ENCODE measurements at places on chromosomes 11 and 22. TPM values are rescaled to one million over a fixed set of nuclear protein-coding genes. Genes with fewer than 3 reads are reported as not detected.

The GLYATL1 gene
- total RNA-seq: not detected

GRCh38 chr11:115612046-115612730 is 108.0 kb upstream of the CADM1 start:
- H3K4me3 ChIP-seq: no peak overlapping the region
- H3K4me1 ChIP-seq: peaks cover 32% of the 10 kb centered on the region
- H3K27ac ChIP-seq: no peak overlapping the region

The PAMR1 gene
- 7.8 TPM for total RNA-seq

GRCh38 chr11:4211991-4212390 is 117.4 kb downstream of the RRM1 start:
- peaks cover 5% of the 10 kb centered on the region for H3K27me3 ChIP-seq
- DNase-seq: no peak
- no peaks in the 10 kb centered on the region for H3K36me3 ChIP-seq
- no peaks in the 10 kb centered on the region for H3K4me1 ChIP-seq
- H3K27ac ChIP-seq: no peak overlapping the region

DNA sequence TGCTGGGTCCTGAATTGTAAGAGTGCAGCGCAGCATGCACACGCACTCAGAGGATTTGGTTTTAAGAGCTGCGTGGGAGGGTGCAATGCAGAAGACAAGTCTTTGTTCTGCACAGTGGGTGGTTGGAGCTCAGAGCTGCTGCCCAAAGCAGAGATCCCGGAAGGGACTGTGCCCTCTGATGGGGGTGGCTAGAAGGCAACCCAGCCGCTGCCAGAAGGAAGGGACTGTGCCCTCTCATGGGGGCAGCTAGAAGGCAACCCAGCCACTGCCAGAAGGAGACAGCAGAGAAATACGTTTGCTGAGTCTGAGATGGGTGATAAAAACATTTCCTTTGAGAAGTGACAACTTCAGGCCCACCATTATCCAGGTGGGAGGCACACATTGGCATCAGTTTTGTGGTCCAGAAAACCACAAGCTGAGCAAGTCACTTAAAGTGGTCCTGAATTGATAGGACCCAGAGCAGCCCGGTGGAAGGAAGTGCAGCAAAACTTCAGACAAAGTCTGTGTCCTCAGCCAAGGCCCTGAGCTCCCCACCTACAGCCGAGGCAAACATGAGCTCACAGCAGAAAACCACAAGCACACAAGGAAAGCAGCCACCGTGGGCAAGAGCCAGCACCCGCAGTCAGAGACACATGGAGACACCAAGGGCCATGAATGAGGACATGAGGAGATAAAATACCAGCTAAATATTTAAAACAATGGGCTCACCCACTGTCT is 4.3 kb downstream of the KRTAP5-6 start:
- no peak overlapping the region for H3K27ac ChIP-seq
- no peaks in the 10 kb centered on the region for H3K36me3 ChIP-seq
- no peaks in the 10 kb centered on the region for H3K4me1 ChIP-seq
- peaks cover 13% of the 10 kb centered on the region for H3K27me3 ChIP-seq

The MMP13 gene
- total RNA-seq: not detected

DNA sequence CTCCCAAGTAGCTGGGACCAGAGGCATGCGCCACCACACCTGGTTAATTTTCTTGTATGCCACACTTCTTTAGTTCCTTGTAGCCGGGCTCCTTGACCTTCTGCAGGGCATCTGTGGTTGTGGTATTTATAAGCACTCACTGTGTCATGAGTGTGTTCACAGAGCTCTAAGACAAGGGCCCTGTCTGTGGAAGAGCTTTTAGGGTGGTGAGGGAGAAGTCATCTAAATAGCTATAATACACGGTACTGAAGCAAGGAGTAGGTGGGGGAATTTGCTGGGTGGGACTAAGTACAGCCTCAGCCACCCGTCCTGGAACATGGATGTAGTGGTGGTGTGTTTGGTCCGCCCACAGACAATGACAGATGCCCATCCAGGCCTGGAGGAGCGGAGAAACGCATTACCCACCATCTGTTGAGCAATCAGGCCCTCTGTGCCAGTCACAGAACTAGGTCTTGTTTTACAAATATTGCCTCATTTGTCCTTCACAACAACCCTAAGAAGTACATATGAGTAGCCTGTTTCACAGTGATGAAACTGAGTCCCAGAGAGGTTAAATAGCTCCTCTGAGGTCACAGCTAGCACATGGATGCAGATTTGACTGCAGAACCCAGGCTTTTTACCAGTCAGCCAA is 10.1 kb downstream of the ACO2 start:
- peaks cover 3% of the 10 kb centered on the region for H3K36me3 ChIP-seq
- H3K27ac ChIP-seq: peak overlapping the region; percentile 66
- no peak overlapping the region for H3K4me3 ChIP-seq
- peak; percentile 70 for DNase-seq

GRCh38 chr22:23175817-23176644 is 4.3 kb upstream of the BCR start:
- DNase-seq: no peak
- no peaks in the 10 kb centered on the region for H3K36me3 ChIP-seq
- no peaks in the 10 kb centered on the region for H3K4me1 ChIP-seq
- H3K27me3 ChIP-seq: no peaks in the 10 kb centered on the region
- no peak overlapping the region for H3K4me3 ChIP-seq

DNA sequence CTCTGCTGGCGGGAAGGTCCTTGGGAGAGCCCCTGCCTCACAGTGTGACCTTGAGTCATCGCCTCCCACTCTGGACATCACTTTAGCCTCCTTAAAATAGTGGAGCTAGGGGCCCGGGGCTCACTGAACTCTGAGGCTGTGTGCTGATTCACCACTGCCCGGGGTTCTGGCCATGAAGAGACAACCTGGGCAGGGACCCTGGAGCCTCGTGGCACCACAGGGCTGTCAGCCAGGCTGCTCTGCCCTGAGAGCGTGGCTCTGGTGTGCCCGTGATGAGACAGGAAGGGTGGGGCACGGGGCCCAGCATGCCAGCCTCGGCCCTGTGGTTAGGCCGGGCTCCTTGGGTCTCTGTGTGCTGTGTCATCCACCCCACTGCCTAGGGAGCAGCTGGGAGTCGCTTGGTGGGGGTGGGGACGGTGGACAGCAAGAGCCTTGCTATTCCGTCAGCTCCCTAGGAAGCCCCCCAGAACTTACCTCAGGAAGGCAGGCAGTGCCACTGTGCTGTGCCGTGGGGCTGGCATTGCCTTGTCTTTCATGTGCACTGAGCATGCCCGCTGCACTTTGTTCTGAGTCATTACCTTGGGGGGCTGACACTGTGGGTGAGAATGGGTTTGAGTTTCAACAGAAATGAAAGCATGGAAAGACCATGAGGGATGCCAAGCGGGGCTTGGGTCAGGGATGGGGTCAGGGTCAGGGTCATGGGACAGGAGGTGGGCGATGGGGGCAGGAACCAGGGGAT is 31.7 kb downstream of the TPCN2 start:
- peak overlapping the region; percentile 59 for H3K27ac ChIP-seq
- H3K36me3 ChIP-seq: peaks cover 44% of the 10 kb centered on the region
- H3K27me3 ChIP-seq: no peaks in the 10 kb centered on the region
- H3K4me1 ChIP-seq: peaks cover 12% of the 10 kb centered on the region
- DNase-seq: no peak
- H3K4me3 ChIP-seq: no peak overlapping the region

DNA sequence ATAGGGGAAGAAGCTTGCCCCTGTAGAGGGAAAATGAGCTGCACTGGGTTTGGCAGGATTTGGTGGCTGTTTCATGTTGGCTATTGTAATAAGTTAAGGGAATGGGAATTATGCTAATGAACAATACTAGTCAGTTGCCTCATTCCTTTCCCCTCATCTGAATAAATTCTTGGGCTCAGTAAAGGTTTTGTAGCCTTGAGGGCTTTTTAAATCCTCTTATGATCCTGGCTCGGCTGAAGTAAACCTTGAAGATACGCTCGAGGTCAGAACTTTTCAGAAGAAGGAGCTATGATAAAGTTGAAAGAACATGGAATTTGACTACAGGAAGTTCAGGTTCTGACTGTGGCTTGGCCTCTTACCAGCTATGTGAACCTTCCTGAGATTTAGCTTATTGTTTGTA is 448.7 kb downstream of the RAB38 start:
- no peaks in the 10 kb centered on the region for H3K36me3 ChIP-seq
- no peak overlapping the region for H3K27ac ChIP-seq
- H3K27me3 ChIP-seq: no peaks in the 10 kb centered on the region
- no peaks in the 10 kb centered on the region for H3K4me1 ChIP-seq
- H3K4me3 ChIP-seq: no peak overlapping the region

GRCh38 chr22:37053310-37054055 is 1.9 kb downstream of the KCTD17 start:
- no peaks in the 10 kb centered on the region for H3K36me3 ChIP-seq
- no peak overlapping the region for H3K4me3 ChIP-seq
- DNase-seq: no peak
- no peak overlapping the region for H3K27ac ChIP-seq
- H3K27me3 ChIP-seq: no peaks in the 10 kb centered on the region

- H3K4me3 ChIP-seq: no peak overlapping the region
- peaks cover 10% of the 10 kb centered on the region for H3K4me1 ChIP-seq
- DNase-seq: no peak
- H3K36me3 ChIP-seq: no peaks in the 10 kb centered on the region
- no peaks in the 10 kb centered on the region for H3K27me3 ChIP-seq
- H3K27ac ChIP-seq: no peak overlapping the region
Measured at GRCh38 chr11:127191261-127191660, 190.7 kb upstream of the KIRREL3 start.

The KRTAP5-9 gene
- total RNA-seq: not detected

GRCh38 chr11:65896034-65896999 is 3.9 kb downstream of the FOSL1 start:
- no peak overlapping the region for H3K27ac ChIP-seq
- no peak for DNase-seq
- no peaks in the 10 kb centered on the region for H3K36me3 ChIP-seq
- peaks cover 36% of the 10 kb centered on the region for H3K4me1 ChIP-seq

- peak; percentile 26 for DNase-seq
- H3K4me1 ChIP-seq: no peaks in the 10 kb centered on the region
- H3K36me3 ChIP-seq: no peaks in the 10 kb centered on the region
Measured at GRCh38 chr11:120517390-120517761, 5.8 kb downstream of the GRIK4 start.

DNA sequence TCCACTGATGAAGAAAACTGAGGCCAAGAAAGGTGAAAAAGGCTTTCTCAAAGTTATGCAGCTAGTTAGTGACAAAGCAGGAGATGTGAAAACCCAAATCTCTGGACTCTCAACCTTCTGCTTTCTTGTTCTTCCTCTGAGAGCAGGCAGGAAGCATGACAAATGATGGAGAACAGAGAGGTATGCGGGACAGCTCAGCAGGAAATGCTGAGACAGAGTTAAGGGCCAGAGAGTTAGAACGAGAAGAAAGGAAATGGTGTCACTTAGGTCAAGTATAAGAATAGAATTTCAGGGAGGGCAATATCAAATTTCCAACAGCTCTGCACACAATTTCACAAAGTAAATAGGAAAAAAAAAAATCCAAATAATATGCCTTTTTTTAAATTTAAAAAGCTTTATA is 67.6 kb upstream of the ARHGAP42 start:
- H3K36me3 ChIP-seq: no peaks in the 10 kb centered on the region
- H3K4me3 ChIP-seq: no peak overlapping the region
- no peak for DNase-seq
- no peaks in the 10 kb centered on the region for H3K27me3 ChIP-seq
